ENCODE measurements at places on chromosomes 7 and 10.

DNA sequence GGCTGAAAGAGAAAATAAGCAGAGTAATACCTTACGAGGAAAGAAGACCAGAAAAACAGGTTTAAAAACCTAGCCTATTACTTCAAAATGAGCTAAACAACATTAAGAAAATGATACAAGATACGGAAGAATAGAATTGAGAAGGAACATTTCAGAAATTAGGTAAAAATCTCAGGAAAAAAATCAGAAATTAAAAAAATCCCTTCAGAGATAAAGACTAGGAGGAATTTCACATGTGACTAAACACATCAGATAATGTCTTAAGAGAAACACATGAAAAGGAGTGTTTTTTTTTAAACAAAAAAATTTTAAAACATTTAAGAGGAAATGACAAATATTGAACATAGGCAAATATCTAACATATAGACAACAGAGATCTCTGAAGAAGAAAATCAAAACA, 33.3 kb downstream of the TNPO3 start:
- DNase-seq, result no peak

- no peak for DNase-seq
These were observed 65.8 kb downstream of the PIP4K2A start for GRCh38 chr10:22648547-22648961.

DNA sequence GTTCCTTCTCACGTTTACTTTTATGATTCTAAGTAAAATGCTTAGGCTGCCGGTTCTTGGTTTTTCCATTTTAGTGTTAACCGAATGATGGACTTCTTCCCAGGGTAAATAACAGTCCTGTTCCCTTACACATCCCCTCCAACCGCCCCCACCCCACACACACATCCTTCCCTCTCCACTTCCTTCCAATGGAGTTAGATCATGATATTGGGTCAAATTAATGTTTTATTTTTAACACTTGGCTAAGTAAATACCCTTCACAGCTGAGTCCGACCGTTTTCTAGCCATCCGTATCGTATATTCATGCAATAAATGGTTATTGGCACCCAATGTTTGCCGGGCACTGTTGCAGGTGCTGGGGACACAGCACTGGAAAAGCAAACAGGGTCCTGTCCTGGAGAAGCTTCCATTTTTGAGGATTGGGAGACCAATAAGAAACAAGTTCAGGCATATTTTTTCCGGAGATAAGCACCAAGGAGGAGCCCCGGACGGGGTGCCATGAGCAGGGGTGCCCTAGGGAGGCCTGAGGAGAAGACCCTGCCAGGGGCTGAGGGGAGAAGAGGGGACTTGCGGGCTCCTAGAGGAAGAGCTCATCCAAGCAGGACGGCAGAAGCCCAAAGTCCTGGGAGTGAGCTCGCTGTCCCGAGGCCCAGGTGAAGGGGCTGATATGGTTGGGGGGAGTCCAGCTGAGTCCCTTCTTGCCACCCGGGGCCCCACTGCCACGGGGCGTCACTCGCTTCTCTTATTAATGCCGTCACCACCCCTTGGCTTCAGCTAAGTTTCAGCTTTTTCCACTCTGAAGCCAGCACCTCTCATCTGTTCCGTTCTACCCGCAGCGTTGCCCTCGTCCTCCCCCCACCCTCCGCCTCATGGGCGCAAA, 126.0 kb upstream of the RET start:
- DNase-seq, result no peak

DNA sequence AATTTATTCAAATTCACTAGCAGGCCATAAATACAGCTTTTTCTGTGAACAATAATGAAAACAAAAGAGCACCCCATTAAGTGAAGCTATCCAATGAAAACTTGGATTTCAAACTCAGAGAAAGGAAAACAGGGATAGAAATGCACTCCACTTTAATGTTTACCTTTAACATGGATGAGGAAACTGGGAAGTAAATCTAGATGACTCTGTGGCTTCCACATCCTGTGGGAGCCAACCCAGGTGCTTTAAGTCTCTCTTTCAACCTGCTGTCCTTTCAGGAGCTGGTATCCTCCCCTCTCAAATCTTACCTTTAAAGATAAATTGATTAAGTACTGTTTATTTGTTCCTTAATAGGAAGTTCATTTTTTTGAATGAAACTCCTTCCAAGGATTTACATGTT, 21.5 kb upstream of the SGMS1 start:
- no peak for DNase-seq

- DNase-seq, result no peak
These were observed 20.4 kb upstream of the DPYSL4 start for GRCh38 chr10:132166216-132166950.

- no peak for DNase-seq
These were observed 45.0 kb upstream of the STK17A start for GRCh38 chr7:43537765-43538403.

- no peak for DNase-seq
These were observed 331.4 kb downstream of the PTPRN2 start for GRCh38 chr7:158256091-158256816.

- no peak for DNase-seq
These were observed 540.6 kb downstream of the MDFIC start for GRCh38 chr7:115462301-115463015.

GRCh38 chr7:140562926-140563481, 77.6 kb downstream of the DENND2A start:
- no peak for DNase-seq

- DNase-seq, result no peak
These were observed 136.4 kb downstream of the RPS24 start for GRCh38 chr10:78170026-78170475.

- DNase-seq, result peak; percentile 71
These were observed 26.2 kb upstream of the RASGEF1A start for GRCh38 chr10:43292755-43293676.

GRCh38 chr7:100185726-100186125, 8.0 kb downstream of the STAG3 start:
- DNase-seq, result no peak

- no peak for DNase-seq
These were observed 190.1 kb downstream of the MAD1L1 start for GRCh38 chr7:2042650-2043049.

DNA sequence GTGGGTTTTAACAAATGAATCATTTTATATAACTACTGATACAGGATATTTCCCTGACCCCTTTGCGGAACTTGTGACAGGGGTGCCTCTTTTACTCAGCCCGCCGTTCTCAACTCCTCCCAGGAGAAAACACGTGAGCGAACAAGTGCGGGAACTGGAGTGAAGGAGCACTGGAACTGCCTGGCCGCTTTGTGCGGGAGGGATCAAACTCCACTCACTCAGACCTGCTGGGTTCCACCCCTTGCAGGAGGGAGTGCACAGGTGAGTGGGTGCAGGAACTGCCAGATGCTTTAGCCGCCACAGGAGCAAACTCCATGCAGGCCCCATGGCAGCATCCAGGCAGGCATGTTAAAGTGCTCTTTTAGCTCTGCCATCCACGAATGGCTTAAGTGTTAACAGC, 513.4 kb upstream of the GRM3 start:
- DNase-seq, result no peak

GRCh38 chr10:90985321-90985933, 64.5 kb upstream of the ANKRD1 start:
- no peak for DNase-seq

DNA sequence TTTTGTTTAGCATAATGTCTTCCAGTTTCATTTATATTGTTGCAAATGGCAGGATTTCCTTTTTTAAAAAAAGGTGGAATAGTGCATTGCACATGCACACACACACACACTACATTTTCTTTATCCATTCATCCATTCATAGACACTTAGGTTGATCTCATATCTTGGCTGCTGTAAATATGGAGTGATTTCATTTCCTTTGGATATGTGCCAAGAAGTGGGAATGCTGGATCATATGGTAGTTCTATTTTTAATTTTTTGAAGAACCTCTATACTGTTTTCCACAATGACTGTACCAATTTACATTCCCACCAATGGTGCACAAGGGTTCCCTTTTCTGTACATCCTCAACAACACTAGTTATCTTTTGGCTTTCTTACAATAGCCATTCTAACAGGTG, 68.9 kb downstream of the EBLN1 start:
- no peak for DNase-seq

DNA sequence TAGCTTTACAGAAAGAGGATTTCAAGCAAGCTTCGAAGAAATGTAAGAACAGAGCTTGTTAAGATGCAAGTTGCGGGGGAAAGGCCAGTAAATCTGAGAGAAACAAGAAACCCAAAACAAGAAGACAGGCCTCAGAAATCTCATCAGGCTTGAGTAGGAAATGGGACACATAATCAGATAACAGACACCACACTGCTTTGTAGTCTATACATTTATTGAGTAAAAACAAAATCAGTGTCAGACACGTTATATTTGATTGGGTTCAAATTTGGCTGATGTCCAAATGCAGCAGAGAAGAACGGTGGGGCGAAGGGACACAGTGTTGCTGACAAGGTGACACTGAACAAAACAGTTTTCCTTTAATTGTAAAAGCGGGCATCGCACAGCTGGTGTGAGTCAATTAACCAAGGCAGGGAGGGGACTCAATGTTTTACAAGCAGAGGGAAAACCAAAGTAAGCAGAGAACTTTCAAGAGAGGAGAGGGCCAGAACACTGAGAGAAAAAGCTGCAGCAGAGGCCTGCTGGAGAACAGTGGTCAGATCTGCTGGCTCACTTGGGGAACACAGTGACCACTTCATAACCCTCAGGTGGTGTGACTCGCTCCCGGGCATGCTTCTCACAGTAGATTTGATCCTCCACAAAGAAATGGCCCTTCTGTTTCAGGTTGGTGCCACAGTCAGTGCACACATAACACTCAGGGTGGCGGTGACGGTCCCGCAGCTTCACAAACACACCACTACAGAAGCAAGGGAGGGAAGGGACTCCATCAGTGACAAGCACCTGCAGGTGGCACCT, 43.5 kb downstream of the ACSM6 start:
- no peak for DNase-seq

Measured in GM20000 (cell line).